ENCODE measurements at places on chromosomes 12 and 14. TPM values are rescaled to one million over a fixed set of nuclear protein-coding genes. Genes with fewer than 3 reads are reported as not detected.

GLIPR1L2 gene
- total RNA-seq, result 0.16 TPM

AKAP3 gene
- total RNA-seq, result 5.4 TPM

KCNMB4 gene
- 2.2 TPM for total RNA-seq

CEBPE gene
- 0.36 TPM for total RNA-seq

TMEM132D gene
- total RNA-seq, result not detected

CPNE6 gene
- total RNA-seq, result 0.14 TPM

HCAR2 gene
- total RNA-seq, result not detected

WIF1 gene
- total RNA-seq, result 0.22 TPM

TOGARAM1 gene
- total RNA-seq, result 9.7 TPM

INHBC gene
- not detected for total RNA-seq

PRH2 gene
- not detected for total RNA-seq

GSC gene
- not detected for total RNA-seq
